Nucleus accumbens (tissue), 56 donors: ENCODE measurements at places on chromosomes 3 and 15.

- no peak for DNase-seq
Observed at GRCh38 chr3:160475884-160476283, 26.3 kb upstream of the TRIM59 start.

- no peak for DNase-seq
Observed at GRCh38 chr15:58627701-58628100, 121.8 kb downstream of the ADAM10 start.

DNA sequence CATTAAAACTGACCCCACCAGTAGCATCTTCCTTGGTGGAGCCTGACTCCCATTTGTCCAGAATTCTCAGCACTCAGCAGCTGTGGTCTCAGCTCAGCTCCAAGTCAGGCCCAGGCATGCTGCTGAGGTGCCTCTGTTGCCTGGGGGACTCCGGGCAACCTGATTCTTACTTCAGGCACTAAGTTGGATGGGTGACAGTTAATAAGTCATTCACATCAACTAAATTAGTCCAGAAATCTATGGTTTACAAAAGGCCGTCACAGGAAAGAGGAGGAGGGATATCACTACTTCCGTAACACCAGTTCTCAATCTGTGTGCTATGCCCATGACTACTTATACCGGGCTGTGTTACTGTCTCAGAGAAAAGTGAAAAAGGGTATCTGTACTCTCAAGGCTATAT lies 310.2 kb downstream of the SATB1 start:
- DNase-seq, result no peak

GRCh38 chr15:58257776-58258325 lies 119.7 kb downstream of the AQP9 start:
- no peak for DNase-seq

GRCh38 chr15:98777426-98777825 lies 129.1 kb downstream of the IGF1R start:
- no peak for DNase-seq

- no peak for DNase-seq
Observed at GRCh38 chr15:95972041-95972553, 358.4 kb upstream of the NR2F2 start.

- DNase-seq, result no peak
Observed at GRCh38 chr15:29727871-29728270, 94.4 kb downstream of the TJP1 start.

DNA sequence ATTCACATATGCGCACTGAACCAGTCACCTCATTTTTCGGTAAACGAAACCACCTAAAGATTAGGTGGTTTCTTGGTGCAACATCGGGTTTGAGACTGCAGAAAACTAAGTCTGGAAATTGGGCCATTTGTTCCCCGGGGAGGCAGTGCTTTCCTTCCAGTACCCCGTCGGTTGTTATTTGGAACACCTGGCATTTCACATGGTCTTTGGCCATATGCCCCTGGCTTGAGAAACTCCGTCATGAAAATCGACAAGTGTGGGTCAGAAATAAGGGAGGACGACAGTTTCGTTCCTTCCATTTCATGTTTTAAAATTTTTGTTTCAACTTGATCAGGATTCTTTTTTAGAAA lies 544 bp upstream of the GATM start:
- no peak for DNase-seq

DNA sequence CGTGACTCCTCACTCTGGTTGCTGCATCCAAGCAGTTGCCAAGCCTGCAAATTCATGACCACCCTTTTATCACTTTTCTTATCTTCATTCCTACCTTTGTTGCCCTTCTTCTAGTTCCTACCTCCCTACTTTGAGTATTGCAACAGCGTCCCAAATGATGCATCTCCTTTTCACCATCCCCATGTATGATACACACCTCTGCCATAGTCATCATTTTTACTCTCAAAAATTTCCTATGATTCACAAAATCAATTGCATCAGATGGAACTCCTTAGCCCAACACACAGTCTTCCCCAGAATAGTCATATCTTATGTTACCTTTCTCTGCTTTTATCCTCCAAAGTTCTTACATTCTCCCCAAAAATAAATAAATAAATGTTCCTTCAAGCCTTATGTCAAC lies 262.6 kb downstream of the TBL1XR1 start:
- DNase-seq, result no peak

DNA sequence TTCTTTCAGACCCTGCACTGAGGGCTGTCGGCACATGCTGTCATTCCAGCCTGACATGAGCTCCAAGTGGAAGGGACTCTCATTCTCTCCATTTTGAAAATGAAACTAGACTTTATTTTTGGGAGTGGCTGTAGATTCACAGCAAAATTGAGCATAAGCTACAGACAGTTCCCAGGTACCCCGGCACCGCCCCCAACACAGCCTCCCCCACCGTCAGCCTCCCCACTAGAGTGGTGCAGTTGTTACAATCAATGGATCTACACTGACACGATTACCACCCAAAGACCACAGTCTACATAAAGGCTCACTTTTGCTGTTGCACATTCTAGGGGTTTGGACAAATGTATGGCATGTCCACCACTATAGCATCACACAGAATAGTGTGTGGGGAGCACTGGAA lies 29.5 kb upstream of the FGD5 start:
- DNase-seq, result no peak

GRCh38 chr3:150265305-150265704 lies 142.8 kb upstream of the TSC22D2 start:
- no peak for DNase-seq

GRCh38 chr3:83039422-83039821 lies 1278.0 kb upstream of the GBE1 start:
- no peak for DNase-seq

DNA sequence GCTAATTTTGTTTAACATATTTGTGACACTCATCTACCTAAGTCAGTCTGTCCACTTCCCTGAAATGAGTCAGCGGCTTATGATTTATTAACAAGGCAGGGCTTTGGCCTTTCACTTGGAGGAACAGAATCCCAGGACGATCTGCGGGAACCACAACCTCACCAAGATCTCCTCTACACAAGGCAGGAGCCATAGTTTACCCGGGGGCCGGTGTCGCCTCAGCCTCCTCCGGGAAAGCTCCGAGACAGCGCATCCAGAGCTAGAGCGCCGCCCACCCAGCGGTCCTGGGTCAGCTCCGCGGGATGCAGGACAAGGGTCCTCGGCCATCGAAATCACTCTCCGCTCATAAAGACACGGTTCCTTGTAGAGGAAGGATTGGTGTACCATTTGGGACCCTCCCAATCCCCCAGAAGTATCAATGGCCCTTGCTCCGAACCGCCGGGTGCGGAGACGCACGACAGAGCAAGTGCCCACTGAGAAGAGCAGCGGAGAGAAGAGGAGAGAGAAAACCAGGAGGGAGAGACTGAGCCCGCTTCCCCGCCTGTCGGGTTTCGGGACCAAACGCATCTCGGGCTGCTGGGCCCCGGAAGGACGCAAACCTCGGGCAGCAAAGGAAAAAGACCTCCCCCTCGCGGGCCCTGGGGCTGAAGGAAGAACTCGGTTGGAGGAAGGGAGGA lies 13.1 kb upstream of the ALCAM start:
- DNase-seq, result peak; percentile 20

DNA sequence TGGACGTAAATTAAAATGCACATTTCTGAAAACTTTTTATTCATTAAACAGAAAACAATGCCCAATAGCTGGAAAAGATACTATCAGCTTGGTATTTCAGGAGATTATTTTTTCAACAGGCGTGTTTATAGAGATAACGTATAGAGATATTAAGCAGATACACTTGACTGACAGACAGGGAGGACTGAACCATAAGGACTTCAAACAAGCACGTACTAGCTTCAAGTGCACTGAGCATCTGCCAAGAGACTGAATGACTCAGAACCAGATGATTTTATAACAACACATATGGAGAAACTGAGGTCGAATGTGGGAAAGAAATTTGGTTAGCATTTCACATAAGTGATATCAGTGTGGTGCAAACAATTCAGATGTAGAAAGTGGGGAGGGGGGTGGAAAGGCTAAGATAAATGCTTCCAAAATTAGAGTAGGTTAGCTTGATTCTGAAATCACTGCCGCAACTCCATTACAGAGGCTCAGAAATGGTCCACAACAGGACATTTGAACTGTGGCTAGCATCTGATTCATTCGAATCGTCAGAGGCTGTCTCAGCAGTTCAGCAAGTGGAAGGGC lies 103.5 kb downstream of the SEMA6D start:
- DNase-seq, result no peak

GRCh38 chr15:64732156-64732860 lies 43.1 kb downstream of the RBPMS2 start:
- DNase-seq, result no peak

DNA sequence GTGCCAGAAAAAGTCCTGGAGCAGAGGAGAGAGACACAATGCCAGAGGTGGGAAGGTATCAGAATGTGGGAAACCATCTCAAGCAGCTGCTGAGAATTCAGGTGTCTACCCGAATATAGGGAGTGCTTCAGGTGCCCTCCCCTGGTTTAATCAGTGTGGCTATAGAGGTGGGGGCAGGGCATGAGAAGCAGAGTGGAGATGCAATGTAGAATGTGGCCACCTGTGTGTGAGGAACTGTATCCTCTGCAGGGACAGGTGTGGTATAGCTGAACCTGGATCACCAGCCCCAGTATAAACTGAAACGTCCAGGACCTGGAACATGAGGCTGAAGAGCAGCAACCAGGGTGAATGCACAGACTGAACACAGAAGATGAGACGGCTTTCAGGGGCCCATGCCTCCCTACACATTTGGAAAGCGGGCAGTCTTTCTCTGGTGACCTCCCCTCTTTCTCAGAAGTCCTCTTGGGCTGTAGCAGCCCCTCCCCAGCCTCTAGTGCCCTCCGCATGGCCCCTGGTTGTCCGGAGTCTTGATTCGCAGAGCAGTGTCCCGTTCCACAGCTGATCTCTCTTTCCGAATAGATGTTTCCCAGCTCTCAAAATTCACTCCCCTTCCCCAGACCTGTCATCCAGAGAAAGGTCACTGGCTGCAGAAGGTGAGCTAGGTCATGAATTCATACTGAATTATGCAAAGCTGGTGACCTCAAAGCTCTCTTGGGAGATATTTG lies 103.1 kb downstream of the ABHD5 start:
- no peak for DNase-seq

DNA sequence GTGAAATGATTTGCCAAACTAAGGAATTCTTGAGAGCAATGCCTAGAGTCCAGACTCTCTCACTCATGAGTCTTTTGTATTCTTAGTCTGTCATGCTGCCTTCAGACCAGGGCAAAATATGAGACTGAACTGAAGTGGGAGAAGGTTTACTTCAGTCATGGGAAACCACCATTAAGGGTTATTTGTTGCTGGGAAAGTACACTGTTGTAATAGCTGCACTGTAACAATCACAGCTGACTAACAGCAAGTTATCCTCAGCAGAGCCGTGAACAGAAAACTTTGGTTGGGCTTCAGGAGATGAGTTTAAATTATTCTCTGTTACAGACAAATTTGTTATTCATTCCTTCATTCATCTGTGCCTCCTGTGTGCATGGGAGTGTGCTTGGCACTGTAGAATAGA lies 258.5 kb downstream of the ROBO2 start:
- no peak for DNase-seq

DNA sequence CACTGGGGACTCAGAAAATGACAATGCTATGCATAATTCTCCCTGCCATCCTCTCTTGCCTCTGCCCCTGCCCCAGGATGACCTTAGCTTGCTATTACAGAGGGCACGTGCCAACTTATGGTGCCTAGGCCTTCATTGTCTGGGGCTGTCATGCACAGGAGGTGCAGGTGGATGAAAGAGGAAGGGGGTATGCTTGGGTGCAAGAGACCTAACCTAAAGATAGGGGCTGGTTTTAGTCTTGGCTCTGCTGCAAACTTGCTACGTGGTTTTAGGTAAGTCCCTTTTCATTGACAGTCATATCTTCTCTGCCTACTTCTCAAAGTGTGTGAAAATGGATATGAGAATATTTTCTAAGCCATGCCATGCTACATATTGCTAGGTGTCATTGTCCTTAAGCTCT lies 161.3 kb downstream of the EPHB1 start:
- no peak for DNase-seq

GRCh38 chr15:34206011-34206410 lies 3.9 kb downstream of the KATNBL1 start:
- DNase-seq, result no peak
